ENCODE measurements at places on chromosomes 6 and 20.

- no peak for DNase-seq
These were observed 6.2 kb downstream of the CSE1L start for GRCh38 chr20:49052334-49052733.

DNA sequence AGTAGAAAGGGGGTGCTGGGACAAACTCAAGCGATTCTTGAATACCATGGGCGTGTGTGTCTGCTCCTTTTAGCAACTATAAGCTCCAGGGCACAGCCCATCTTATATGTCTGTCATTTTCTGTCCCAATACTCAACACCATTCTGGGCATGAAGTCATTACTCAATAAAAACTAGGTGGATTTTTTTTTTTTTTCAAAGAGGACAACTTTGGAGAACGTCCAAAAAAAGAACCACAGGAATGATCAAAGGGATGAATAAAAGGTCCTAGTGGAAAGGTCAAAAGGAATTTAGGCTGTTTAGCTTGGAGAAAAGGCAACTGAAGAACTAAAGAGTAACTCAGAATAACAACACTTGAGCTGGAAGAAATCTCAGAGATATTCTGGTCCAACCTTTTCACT, 24.4 kb downstream of the UQCC1 start:
- DNase-seq = no peak

DNA sequence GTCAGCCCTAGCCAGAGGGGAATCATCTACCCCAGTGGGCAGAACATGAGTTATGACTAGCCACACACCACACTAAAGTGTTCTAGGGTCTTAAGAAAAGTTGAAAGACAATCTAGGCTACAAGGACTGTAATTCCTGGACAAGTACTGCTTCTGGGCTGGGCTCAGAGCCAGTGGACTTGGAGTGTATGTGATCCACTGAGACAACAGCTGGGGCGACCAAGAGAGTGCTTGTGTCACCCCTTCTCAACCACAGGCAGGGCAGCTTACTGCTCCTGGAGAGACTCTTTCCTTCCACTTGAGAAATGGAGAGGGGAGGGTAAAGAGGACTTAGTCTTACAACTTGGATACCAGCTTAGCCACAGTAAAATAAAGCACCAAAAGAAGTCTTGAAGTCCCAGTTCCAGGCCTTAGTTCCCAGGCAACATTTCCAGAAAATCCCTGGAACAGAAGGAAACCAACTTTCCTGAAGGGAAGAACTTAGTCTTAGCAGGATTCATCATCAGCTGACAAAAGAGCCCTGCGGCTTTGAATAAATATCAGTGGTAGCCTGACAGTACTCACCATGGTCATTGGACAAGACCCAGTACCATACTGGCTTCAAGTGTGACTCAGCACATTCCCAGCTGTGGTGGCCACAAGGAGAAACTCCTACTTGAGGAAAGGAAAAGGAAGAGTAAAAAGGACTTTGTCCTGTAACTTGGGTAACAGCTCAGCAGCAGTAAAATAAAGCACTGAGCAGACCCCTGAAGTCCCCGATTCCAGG, 355.1 kb upstream of the ADGRB3 start:
- no peak for DNase-seq

- DNase-seq = no peak
These were observed at the start of gene SLC35D3 for GRCh38 chr6:136921936-136922684. SLC35D3 (plus strand) TSS chr6:136922301; CDS start chr6:136922429, 128 bp downstream.

DNA sequence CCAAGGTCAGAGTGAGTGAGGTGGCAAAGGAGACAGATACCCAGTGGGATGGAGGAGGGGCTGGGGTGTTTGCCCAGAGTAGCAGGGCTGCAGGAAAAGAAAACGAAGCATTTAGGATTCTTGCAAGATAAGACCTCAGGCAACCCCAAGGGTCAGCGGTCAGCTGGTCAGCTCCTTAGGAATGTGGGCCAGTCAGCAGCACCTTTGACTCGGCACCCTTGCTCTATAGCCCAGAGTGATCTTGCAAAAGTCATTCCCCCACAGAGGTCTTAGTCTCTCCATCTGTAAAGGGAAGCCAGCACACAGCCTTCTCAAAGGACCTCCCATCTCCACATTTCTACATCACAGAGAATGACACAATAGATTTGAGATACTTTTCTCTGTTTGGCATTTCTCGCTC, 56.7 kb downstream of the VEGFA start:
- DNase-seq = no peak

- DNase-seq = no peak
These were observed 132.5 kb upstream of the NEDD9 start for GRCh38 chr6:11364971-11365397.

DNA sequence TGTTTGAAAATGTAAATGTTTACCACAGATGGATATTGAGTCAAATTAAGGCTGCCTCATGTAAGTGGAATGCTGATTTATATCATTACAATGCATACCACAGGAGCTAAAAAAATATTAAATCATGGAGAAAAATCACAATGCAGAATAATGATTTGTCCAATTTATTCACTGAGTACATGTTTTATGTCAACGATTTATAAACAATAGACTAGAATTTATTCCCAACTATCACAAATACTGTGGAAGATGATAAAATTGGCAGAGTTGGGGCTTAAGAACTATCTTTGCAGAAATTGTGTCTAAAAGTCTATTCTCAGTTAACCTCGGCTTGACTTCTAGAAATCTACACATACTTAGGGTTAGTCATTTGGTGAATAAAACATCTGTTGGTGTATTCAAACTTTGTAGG, 472.1 kb upstream of the MARCKS start:
- DNase-seq = no peak

GRCh38 chr6:163296835-163297519, 117.5 kb upstream of the QKI start:
- DNase-seq = no peak

DNA sequence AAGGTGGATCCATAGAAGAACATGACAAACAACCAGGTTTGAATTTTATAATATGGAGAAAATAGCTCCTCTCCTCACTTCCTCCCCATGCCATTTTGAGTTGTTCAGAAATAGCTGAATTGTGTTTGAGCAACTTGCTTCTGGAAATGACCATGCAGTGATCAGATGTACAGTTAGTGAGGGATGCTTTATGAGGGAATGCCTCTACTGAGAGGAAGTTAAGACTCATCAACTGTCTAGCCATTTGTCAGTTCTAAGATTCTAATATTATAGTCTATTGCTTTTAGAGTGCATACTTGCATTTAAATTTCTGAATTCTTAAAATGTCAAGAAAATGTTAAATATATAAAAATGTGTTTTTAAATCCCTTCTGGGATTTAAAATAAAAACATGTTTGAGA, 3.8 kb downstream of the LAMA2 start:
- no peak for DNase-seq

- DNase-seq = no peak
These were observed 177.7 kb downstream of the TSHZ2 start for GRCh38 chr20:53149890-53150205.

- no peak for DNase-seq
These were observed 119.9 kb upstream of the CEP85L start for GRCh38 chr6:118771253-118771652.

DNA sequence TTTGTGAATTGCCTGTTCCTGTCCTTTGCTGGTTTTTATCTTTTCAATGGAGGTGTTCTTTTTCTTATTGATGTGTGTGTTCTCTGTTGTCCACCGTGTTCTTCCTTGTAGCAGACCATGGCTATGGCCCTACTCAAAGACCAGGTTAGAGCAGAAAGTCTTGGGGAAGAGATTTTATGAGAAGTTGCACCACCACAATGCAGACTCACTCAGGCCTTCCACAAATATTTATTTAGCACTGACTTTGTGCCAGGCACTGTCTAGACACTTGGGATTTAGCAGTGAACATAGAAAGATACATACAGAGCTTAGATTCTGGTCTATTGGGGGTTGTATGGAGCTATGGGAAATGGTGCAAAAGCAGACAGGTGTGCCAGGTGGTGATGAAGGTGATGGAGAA, 98.8 kb downstream of the DTD1 start:
- DNase-seq = no peak

- no peak for DNase-seq
These were observed 690.7 kb downstream of the DOK5 start for GRCh38 chr20:55166063-55166462.

DNA sequence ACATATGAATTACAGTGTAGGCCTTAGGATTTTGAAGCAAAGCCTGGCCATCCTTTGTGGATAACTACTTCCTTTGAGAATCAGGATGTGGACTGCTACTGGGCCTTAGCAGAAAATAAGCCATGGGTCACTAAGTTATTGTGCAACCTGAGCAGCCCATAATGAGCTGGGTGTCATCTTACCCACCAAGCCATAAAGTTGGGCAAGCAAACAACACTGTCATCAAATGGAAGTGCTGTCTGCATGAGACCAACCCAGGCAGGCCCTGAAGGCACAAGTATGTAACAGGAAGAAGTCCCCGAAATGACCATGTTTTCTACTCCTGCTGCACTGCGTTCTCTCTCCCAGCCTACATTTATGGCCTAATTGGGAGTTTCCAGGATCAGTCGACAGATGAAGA, 205.6 kb upstream of the GGTLC1 start:
- DNase-seq = no peak

- no peak for DNase-seq
These were observed 195.0 kb downstream of the GMPR start for GRCh38 chr6:16433338-16433890.

- DNase-seq = no peak
These were observed 58.1 kb upstream of the KIF13A start for GRCh38 chr6:18045507-18045906.

DNA sequence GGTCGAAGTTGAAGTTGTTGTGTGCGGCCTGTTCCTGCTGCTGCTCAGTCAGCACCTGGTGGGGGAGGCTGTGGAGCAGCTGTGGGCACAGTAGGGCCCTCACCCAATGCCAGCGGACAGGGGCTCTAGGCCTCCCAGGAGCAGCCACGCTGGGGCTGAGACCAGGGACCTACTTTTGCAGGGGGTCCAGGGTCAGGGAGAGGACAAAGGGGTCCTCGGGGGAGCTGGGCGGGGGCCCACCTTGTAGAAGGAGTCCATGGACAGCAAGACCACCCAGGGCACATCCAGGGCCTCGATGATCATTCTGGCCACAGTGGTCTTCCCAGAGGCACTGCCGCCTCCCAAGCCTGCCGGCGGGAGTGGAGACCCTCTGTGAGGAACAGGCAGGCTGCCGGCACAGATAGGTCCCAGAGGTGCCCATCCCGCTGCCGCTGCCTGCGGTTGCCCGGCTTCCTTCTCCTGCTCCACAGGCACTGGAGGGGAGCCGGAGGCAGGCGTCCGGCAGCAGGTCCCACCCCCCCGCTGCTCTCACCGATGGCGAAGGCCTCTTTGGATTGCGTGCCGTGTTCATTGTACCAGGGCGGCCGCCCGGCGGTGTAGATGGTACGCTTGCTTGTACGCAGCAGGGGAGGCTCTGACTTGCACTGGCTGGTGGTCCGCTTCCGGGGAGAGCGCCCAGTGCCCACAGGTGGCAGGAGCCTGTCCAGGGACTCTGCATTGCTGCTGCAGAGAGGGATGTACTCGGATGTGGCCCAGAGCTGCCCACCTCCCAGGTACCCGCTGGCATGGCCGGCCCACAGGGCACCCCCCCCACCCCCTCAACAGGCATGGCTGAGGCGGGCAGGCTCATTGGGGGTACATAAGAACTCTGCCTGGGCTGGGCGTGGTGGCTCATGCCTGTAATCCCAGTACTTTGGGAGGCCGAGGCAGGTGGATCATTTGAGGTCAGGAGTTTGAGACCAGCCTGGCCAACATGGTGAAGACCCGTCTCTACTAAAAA, 10.0 kb downstream of the UCKL1 start:
- no peak for DNase-seq
